ENCODE measurements at places on chromosomes 12 and 14.

- DNase-seq = no peak
Observed at GRCh38 chr14:96184737-96185136, 19.9 kb upstream of the BDKRB2 start.

DNA sequence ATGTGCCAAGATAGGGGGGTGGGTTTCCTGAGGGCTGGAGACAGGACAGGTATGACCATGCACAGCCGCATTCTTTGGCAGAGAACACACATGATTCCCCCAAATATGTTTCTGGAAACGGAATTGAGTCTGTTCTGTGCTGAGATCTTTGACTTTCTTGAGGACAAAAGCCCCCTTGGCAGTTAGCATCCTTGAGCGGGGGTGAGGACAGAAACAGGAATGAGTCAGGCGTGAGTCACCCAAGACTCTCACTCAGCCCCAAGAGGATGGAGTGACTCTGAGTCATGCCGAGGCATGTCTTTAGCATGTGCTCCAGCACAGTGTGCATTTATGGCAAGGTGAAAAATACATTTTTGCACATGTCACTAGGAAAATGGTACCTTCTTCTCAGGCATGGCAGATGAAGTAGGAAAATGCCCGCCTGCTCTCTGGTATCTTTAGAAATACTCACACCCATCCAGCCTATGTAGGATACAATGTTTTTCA, 52.1 kb downstream of the DAD1 start:
- DNase-seq = peak; percentile 98

- no peak for DNase-seq
Observed at GRCh38 chr14:29528889-29529288, 398.8 kb downstream of the PRKD1 start.

GRCh38 chr14:50875359-50876070, 3.7 kb downstream of the ABHD12B start:
- peak; percentile 19 for DNase-seq

GRCh38 chr14:61344437-61345150, 23.2 kb downstream of the PRKCH start:
- no peak for DNase-seq

DNA sequence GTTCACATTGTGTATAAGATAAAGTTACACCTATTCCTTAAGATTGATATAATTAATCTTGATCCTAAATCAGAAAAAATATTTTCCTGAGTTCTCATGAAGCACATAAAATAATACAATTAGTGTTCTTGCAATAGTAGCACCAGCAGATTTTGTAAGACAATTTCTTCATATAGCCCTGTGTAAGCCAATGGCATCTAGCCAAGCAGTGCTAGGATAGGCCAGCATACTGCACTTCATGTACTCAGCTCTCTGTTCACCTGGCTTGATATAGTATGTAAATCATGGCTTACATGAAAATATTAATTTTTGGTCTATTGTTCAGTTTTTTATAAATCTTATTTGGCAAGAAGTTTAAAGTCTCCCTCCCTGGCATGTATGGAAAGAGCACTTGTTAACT, 1.9 kb downstream of the KLRF2 start:
- no peak for DNase-seq

DNA sequence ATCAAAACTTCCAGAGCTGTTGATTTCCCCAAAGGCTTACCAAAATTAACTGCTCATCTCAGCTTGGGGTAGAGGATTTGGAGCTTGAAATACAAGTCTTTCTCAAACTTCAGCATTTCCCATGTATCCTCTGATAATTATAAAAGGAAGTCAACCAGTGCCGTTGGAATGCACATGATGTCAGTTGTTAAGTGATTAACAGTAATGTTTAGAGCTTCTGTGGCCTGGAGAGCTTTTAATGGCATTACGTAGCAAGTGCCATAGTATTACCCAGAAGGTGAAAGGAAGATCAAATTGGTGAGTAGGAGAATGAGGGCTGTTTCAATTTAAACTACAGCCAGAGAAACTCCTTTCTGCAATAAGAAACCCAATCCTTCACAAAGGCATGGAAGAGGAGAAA, 62.5 kb upstream of the PTPRR start:
- peak; percentile 85 for DNase-seq

GRCh38 chr12:117820216-117820907, 148.4 kb downstream of the KSR2 start:
- no peak for DNase-seq

- no peak for DNase-seq
Observed at GRCh38 chr14:47366006-47366405, 309.4 kb downstream of the MDGA2 start.

DNA sequence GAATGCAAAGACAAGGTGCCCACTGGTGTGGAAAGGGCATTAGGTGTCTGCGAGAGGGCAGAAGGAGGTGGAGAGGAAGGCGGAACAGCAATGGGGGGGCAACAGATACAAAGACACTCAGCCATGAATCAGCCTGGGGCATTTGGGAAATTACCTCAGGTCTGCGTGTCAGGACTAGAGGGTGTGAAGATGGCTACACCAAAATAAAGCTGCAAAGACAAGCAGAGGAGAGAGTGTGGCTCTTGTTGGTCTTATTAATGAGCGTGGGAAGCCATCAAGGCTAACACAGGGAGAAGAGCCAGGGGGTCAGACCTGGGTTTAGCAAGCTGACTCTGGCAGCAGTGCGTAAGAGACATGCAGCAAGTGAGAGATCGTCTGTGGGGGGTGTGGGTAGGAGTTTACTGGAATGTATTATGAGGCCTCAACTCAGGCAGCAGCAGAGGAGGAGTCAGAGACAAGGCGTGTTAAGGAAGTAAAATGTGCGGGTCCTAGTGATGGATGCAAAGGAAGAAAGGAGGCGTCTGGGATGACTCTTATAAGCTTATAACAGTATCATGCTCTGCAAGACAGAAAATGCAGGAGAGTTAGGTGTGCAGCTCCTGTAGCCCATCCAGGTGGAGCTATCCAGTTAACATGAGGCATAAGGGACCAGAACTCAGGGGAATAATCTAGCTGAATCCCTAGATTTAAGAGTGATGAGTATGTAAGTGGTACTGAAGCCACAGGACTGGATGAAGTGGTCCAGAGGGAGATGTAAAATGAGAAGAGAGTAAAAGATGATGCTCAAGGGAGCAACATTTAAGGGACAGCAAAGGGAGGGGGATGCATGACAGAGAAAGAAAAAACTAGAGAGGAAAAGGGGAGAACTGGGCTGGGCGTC, 50.4 kb downstream of the KCNK10 start:
- no peak for DNase-seq

DNA sequence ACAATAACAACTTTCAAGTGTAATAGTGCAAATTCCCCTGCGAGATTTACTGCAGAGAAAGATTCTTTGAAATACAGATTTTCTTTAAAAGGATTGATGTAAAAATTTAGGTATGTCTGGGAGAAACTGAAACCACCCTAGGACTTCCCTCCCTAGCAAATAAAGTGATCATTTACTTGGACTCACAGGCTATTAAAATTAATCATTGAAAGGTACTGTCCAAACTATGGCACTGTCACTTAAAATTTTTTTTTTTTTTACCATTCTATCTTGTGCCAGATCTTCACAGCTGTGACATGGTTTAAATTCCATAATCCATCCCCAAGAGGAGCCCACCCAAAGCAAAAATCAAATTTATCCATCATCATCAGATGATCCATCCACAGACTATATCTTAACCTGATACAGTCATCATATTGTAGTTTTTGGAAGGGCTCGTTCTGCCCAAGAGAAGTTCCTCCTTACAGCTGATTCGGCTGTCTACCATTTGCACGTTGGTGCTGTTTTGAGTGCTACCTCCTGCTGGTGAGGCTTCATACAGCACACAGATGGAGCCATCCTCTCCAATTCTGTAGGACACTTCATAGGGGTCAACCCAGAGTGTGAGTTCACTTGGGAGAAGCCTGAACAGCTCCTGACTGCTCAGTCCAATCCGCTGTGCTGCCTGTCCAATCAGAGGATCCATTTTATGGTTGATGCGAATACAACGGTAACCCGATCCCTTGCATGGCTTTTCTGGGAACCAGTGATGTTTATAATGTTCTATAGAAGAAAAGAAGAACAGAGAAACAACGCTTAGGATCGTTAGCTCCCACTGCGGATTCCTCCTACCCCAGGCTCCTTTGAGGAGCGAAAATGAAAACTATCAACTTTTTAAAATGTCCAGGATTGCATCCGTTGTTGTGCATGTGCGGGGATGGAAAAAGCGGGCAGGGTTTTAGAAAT, 1.7 kb downstream of the BTG1 start:
- DNase-seq = peak; percentile 96

GRCh38 chr12:18640321-18640955, 97.4 kb downstream of the PLCZ1 start:
- DNase-seq = no peak

GRCh38 chr14:70697701-70698100, 56.0 kb downstream of the TTC9 start:
- no peak for DNase-seq

DNA sequence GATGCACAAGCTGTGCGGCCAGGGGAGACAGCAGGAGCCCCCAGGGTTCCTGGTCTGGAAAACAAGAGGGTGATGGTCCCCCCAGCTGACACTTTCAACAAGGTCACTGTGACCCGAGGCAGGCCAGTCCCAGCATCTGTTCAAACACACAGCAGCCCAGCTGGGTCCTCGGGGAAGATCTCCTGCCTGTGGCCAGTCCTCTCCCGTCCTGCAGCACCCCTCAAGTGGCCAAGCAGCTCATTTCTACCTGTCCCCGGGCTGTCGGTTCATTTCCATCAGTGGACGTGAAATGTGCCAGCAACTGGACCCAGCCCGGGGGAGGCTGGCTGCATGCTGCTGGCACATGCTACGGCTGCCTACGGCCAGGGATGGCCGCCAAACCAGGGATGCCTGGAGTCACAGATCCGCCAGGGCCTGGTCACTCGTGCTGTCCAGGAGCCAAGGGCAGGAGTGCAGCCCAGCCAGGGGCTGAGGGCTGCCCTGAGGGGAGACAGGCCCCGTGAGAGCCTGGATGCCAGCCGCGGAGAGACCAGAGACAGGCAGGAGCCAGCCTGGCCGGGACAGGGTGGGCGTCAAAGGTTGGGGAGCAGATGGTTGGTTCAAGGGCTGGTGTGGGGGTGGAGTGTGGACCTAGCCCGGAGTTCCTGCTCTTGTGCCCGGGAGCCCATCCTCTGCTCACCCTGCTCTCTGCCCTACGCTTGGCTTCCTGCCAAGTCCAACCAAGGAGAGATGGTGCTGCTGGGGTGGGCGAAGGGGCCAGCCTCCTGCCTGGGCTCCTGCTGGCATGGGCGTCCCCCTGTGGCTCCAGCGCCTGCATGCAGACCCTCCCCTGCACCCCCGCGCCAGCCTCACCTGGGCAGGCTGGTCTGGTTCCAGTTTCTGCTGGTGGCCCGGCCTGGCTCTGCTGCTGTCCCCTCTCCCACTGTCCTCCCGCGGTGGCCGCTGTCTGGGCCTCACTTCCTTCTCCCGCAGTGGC, 143.8 kb downstream of the ADGRD1 start:
- no peak for DNase-seq

DNA sequence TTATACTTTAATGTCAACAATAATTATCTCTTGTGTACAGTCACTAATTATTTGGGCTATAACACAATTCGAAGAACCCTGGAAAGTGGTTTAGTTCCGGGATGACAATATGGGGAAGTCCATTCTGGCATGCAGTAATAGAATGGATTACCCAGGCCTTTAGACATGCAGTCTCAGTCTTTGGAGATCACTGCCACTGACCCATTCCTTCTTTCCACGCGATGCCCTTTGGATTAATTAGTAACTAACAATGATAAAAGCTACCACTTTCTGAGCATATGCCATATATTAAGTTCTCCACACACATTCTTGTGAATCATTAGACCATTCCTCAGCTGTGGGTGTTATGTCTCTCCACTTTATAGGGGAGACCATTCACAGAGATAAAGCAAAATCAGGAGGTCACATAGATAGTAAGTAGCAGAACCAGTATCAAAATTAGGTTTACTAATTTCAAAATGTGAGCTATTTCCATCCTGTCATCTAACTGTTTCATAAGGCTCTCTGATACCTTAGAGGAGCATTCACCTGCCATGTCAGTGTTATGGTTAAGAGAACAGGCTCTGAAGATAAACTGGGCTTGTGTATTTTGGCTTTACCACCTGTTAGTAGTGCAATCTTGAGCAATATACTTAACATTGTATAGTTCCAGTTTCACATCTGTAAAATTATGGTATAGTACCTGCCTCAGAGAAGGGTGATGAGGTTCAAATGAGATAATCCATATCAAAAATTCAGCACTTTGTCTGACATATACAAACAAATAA, 27.2 kb upstream of the KCNJ8 start:
- DNase-seq = no peak

DNA sequence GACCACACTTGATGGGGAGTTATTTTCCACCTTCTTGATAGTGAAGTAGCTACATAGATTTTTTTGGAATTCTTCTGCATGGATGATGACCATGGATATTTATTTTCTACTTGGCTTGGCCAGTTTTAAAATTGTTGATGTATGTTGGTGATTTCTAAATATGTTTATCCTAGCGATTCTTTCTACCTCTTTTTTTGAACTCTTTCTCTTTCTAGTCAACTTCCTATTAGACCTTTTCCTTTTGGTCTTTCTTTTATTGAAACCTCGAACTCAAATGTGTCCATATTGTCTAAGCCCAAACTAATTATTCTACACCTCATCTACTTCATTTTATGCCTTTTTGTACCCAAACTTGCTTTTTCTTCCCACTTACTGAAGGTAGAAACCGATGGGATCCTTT, 37.0 kb downstream of the CCDC91 start:
- no peak for DNase-seq

- DNase-seq = peak; percentile 68
Observed at GRCh38 chr14:84783511-84783910, 746.4 kb upstream of the FLRT2 start.

- peak; percentile 89 for DNase-seq
Observed at GRCh38 chr12:57389033-57389432, 41.8 kb downstream of the R3HDM2 start.

GRCh38 chr14:72753879-72754400, 140.0 kb downstream of the DPF3 start:
- no peak for DNase-seq

GRCh38 chr14:101201535-101202151, 298.1 kb upstream of the RTL1 start:
- DNase-seq = no peak

DNA sequence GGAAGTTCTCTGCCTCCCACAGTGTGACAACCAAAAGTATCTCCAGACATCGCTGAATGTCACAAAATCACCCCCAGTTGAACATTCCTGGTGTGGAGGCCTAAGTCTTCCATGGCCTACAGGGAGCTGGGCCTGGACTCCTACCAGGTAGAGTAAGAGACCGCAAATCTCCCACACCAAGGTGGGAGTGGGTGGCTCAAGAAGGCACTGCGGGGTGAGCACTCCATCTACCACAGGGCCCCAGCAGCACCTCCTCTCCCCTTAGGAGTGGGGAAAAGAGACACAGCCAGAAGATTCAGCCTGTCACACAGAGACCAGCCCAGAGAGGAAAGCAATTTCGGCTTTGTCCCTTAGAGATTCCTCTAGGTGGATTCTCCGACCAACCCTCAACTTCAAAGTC, 25.5 kb downstream of the LRTM2 start:
- DNase-seq = no peak

GRCh38 chr14:80784820-80785219, 156.7 kb downstream of the CEP128 start:
- DNase-seq = peak; percentile 33

GRCh38 chr14:23580152-23580926, 1.7 kb upstream of the JPH4 start:
- DNase-seq = no peak
